Heart right ventricle (tissue), 16 donors: ENCODE measurements at places on chromosomes 2 and 18. TPM values are rescaled to one million over a fixed set of nuclear protein-coding genes. Genes with fewer than 3 reads are reported as not detected.

- DNase-seq = no peak
Measured at GRCh38 chr2:42835577-42836371, 43.4 kb upstream of the HAAO start.

GRCh38 chr18:13183359-13183758, 35.2 kb upstream of the LDLRAD4 start:
- DNase-seq = no peak

DNA sequence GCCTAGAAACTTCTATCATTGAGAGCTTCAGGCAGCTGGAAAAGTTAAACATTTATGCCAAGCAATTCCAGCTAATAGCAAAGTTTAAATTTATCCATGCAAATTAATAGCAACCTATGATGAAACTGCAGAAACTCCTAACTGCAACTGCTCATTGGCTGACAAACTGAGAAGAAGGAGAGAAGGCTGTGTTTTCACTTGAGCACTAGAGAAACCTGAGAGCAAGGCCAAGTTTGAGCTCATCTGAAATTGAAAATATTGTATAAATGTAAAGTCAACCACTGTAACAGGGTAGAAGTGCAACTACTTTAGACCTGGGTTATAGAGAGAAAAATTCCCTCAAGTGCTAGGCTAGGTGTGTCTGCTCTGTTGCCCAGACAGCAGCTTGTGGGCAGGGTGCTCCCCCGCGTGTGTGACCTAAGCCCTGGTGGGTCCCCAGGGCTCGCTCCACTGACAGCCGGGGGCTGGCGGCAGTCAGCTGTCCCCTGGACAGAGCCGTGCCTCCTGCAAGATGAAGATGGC, 50.2 kb downstream of the CABYR start:
- DNase-seq = no peak

DNA sequence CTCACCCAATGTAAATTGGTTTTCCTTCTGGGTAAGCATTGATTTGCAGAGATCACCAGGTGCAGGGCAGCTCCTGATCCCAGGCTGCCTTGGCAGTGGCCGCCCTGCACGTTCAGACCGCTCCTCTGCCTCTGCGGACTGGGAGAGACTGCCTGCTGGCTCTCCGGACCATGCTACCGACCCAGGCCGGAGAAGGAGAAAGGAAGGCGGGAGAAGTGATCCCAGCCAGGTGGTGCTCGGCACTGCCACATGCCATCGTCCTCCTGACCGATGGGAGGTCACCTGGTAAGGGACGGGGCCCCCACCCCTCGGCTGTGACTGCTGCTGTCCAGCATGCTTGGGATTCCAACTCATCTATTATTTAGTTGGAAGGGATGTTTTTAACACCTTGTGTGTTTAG, 108.1 kb upstream of the POU3F3 start:
- DNase-seq = no peak

- DNase-seq = no peak
Measured at GRCh38 chr2:211408483-211408891, 852.1 kb downstream of the CPS1 start.

BUB1 gene
- total RNA-seq = 0.49 TPM

DNA sequence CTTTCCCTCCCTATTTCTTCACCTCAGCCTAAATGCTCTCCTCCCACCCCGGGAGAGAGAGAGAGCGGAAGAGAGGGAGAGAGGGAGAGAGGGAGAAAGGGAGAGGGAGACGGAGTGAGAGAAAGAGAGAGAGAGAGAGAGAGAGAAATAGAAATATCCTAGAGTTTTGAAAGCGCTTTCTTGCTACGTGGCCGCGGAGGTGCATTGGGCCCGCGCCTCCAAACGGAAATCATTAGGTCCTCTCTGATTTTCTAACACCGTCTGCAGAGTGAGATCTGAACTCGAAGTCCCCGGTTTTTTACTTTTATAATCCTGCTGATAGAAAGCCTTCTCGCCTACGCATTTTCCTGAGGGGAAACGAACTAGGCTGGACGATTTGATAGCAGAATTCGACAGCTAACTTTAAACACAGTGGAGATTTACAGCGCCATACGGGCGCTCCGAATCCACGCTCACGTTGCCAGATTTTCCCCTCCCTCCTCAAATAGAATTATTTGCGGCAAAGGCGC, 903 bp upstream of the EVX2 start:
- DNase-seq = no peak

DNA sequence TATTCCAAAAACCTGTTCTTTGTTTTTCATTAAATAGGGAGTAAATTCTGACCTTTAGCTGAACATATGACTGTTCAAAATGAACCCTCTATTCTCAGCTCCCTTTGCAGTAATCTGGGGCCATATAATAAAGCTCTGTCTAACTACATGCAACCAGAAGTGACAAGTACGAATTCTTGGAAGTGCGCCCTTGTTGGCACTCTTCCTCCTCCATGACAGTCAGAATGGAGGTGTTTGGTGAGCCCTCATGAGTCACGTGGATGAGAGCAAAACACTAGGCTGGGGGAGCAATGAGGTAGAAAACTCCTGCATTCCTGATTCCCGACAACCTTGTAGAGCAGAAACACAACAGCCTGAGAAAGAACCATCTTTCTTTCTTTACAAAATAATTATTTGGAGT, 552.9 kb downstream of the FBXO15 start:
- peak; percentile 23 for DNase-seq

DNA sequence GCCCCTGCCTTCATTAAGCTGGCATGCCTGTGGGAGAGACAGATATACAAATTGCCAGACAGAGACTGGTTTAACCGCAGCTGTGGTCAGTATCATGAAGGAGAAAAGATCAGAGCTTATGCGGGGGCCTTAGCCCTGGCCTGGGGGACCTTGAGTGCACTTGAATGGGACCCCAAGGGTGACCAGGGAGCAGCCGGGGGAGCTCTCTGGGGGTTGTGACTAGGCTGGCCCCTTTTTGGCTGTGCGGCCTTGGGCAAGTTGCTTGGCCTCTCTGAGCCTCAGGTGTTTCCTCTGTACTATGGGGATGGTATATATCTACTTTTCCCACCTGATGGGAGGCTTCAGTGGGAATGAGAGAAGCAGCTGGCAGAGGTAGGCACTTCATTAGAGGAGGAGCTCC, 35.7 kb downstream of the INHBB start:
- DNase-seq = no peak

DNA sequence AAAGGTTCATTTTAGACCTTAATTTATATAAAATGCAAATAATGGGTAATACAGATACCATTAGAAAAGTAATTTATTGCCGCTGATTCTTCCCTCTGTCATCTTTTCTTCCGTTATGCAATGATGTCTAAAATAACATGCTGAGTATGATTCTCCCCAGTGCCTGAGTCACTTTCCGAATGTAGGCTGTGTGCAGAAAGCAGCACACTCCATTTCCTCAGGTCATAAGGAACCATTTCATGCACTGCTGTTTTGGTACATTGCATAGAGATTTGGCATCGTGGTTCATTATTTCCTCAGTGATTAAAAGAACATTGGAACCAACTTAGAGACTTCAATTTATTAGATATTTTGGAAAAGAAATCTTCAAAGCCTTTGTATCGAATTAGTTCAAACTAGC, 173.5 kb downstream of the CDH2 start:
- DNase-seq = no peak

BOK gene
- 6.7 TPM for total RNA-seq

DNA sequence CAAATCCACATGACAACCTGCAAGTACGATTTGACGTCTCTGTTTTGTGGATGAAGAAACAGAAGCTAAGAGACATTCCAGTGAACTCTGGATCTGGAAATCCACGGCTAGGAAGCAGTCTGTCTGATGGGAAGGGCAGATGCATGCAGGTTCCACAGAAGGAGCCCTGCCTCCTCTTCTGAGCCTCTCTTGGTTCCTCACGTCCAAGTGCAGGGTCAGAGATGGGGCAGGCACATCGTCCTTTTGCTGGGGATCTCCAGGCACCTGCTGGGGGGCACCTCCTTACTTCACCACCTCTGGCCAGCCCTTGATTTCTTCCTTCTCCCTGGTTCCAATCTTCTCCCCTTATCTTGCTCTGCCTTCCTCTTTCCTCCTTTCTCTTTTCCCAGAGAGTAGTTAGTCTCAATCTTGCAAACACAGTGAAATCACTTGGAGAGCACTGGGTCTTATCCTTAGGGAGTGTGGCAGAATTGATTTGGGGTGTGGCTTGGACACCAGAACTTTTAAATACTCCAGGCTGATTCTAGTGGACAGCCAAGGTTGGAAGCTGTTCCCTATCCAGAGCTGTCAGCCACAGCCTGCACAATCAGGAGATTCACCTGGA, 137.8 kb downstream of the BCL2 start:
- no peak for DNase-seq

ADNP2 gene
- 12.0 TPM for total RNA-seq

ADCYAP1 gene
- total RNA-seq = 0.11 TPM

NEURL3 gene
- not detected for total RNA-seq

DNA sequence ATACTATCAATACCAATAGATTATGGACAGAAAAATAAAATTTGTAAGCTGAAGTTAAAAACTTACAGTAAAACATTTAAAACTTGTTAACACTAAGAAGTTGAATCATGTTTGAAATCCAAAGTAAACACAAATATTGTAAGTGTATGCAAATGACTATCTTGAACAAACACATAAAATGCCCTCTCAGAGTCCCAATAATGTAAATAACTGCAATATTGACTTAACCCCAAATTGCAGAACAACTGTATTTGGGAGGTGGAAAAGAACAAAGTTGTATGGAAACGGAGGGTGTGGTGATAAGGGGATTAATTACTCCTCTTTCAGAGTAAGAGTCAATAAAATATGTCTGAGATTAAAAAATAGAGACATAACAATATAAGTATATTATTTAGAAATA, 140.0 kb upstream of the NOL4 start:
- DNase-seq = no peak

CASP10 gene
- total RNA-seq = 7.5 TPM

CFAP221 gene
- 1.9 TPM for total RNA-seq

DNA sequence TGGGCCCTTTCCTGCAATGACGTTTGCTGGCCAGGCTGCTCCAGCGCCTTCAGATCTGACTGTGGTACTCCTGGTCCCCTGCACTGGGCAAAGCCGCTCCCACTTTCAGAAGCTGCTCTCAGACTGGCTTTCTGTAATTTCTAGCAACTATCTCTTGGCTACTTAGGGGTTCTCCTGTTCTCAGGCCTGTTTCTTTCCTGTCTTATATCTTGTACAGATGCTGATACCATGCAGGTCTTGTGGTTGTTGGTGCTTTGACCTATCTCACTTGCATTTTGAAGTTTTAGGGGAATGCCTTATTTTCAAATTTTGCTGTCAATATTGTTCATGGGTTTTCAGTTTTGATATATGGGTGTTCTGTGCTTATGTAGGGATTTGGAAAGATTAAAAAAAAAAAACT, 145.8 kb downstream of the CLIP4 start:
- no peak for DNase-seq

DNA sequence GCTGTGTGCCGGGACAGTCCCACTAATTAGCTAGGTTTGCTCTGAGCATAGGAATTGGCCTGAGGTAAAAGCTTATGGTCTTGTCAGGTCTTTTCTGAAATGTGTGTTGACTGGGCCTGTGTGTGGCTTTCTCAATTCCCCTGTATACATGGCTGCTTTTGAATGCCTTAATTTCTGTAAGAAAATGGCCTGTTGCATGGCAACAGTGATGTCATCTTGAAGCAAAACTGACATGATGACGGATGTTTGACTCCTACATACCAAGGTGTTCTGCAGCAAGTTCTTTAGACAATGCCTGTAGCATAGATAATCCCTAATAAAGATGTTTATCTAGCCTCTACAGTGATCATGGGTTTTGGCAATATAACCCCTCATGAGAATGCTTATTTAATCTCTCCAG, 198.5 kb downstream of the OTX1 start:
- no peak for DNase-seq

DNA sequence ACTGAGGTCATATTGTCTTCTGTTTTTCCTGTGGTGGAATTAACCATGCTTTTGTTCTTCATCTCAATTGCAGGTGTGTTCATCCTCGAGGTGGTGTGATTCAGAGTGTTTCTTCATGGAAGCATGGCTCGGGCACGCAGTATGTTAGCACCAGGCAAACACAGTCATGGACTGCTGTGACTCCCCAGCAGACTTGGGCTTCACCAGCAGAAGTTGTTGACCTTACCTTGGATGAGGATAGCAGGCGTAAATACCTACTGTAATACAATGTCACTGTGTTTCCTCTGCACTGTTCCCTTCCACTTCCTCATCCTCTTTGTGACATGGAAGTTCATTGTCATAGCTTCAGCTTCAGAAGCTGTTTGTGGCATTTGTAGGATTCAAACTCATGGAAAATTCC, 158.7 kb downstream of the HAUS1 start:
- no peak for DNase-seq

ELOA2 gene
- not detected for total RNA-seq

DNAH6 gene
- 0.25 TPM for total RNA-seq

ICA1L gene
- total RNA-seq = 9.2 TPM

GRCh38 chr2:240464514-240465241, 29.2 kb downstream of the GPC1 start:
- DNase-seq = peak; percentile 8

DNA sequence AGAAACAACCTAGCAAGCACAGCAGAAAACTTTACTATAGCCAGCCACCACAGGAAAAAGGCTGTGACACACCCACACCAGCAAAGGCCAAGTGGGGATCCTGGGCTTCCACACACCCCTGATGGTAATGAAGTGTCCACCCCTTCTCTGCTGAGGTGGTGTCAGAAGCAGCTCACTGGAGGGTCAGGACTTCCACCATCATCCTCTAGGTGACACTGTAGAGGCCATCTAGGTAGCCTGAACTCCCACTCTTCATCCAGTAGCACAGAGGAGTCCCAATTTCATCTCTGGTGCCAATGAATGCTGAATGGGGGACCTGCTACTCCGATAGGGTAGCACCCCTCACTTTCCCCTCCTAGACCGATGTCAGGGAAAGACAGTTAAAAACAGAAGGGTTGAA, 1544.4 kb downstream of the LRP1B start:
- DNase-seq = no peak

DNA sequence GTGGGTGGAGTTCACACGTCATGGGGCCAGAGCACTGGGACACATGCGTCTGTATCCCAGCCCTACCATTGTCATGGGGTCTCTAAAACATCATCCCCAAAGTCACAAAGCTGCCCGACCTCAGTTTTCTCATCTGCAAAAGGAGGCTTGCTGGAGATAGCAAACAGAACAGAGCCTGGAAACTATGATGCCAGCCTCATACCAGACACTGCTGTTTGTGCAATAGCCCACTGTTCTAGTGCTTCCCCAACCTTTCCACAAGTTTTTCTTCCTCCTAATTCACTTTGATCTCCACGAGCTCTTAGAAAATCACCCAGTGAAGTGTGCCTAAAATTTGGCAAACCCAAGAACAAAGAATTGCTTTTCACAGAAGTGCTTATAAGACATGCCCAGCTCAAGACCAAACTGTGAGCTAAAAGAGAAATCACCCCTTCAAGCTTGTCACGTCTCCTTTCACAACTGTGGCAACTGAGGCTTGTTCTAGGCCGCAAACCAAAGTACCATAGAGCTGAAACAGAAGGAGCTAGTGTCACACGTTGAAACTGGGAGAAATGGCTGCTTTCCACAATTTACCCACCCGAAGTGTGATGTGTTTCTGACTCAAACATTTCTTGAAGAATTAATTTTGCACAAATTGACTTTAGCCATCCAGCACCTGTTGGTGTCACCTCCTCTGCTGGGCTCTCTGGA, 162.7 kb upstream of the ID2 start:
- no peak for DNase-seq
